Sigmoid colon (tissue), 7 donors: ENCODE measurements at places on chromosomes 7 and 10. TPM values are rescaled to one million over a fixed set of nuclear protein-coding genes. Genes with fewer than 3 reads are reported as not detected.
A peak's percentile ranks its signal among the peaks of the same experiment; 100 is the strongest.

GRCh38 chr7:148982654-148983199 is 45.6 kb downstream of the PDIA4 start:
- DNase-seq: no peak

- DNase-seq: no peak
Observed at GRCh38 chr10:35377050-35377728, 40.9 kb downstream of the CCNY start.

- peak; percentile 29 for DNase-seq
Observed at GRCh38 chr10:131264110-131264788, 47.3 kb downstream of the TCERG1L start.

GRCh38 chr10:58086144-58086762 is 181.4 kb downstream of the IPMK start:
- no peak for DNase-seq

DNA sequence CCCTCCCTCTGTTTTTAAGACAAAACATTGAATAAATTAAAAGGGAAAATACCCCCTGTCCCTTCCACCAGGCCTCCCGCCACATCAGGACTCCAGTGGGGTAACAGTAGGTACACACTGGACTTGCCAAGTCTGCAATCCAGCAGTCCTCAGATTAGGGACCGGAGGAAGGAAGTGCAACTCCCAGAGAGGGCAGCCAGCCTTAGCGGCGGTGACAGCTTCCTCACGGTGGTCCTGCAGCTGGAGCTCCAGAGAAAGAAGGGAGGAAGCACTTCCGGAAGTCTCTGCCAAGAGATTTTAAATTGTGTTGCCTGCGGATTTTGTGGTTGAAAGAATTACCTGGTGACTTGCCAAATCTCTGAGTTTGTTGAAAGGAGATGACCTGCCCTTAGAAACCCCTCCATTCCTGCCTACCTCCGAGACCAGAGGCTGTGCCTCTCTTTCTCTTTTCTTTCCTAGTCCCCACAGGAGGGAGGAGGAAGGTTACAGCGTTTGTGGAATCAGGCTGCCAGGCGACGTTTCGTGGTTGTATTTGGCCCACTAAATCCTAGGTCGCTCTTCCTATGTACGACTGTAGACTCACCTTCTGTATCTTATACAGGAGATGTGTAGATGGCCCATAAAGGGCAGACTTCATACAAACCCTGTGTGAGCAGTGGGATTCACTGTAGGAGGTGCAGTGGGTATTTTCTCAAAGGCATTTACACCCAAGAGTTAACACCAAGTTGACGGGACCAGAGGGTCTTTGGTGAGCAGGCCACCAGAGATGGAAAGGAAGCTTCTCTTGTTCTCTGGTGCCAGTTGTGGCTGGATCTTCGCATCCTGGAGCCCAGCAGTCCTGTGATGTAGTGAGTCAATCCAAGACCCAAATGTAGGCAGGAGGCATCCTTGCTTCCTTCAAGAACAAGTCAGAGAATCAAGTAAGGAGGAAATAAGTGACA is 77.9 kb downstream of the INSIG1 start:
- no peak for DNase-seq

The GPR158 gene
- total RNA-seq: 1.1 TPM

- peak; percentile 71 for DNase-seq
Observed at GRCh38 chr10:31947144-31947926, 18.7 kb upstream of the ARHGAP12 start.

DNA sequence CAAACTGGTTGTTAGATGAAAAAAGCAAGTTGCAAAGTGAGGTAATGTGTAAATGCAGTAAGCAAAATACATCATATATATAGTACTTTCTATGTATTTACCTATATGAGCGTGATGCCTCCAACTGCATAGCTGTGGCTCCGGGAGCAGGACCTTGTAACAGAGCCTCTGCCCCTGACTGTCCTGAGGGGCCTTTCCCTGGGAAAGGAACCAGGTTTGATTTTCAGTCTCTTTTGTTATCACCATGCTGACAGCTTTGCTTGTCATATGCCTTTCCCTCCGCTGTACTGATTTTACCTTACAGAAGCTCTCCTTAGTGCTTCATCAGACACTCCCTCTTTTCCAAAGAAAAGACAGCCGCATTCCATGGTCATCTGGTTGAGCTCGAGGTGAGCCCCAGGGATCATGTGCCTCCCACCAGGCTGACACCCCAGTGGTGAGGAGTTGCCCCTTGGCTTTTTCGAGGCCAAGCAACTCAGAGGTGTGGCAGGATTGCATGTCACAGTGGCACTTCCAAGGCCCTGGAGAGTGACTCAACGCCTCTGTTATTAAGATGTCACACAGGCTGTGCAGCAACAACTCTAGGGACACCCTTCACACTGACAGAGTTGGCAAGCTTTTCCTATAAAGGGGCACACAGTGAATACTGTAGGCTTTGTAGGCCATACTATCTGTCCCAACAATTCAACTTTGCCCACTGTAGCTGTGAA is 78.9 kb downstream of the ALOX5 start:
- no peak for DNase-seq

- no peak for DNase-seq
Observed at GRCh38 chr10:49081547-49082275, 33.6 kb downstream of the VSTM4 start.

GRCh38 chr10:91076991-91077548 is 143.4 kb upstream of the PCGF5 start:
- no peak for DNase-seq

- no peak for DNase-seq
Observed at GRCh38 chr7:73850781-73851207, 8.5 kb upstream of the METTL27 start.

DNA sequence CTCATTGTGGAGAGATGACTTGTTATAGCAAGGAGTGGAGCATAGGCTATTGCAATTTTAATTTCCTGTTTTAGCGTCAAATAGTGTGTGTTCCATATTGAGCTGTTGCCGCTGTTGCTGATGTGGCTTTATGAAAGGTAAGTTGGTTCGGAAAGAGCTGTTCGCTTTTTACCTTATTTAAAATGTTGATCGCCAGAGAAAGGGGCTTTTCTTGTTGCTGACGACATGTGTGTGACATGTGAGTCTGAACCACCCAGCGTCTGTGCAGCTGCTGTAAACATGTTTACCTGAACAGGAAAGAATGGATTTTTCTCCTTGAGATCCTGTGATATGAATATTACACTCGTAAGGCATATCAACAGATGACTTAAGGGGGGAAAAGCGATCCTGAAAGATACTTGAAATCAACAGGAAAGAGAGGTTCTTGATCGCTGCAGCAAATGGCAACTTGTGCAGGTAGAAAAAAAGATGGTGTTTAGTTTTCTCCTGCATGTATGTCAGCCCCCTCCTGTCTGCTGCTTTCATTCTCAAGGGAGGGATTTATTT is 2.5 kb downstream of the ZEB1 start:
- no peak for DNase-seq

DNA sequence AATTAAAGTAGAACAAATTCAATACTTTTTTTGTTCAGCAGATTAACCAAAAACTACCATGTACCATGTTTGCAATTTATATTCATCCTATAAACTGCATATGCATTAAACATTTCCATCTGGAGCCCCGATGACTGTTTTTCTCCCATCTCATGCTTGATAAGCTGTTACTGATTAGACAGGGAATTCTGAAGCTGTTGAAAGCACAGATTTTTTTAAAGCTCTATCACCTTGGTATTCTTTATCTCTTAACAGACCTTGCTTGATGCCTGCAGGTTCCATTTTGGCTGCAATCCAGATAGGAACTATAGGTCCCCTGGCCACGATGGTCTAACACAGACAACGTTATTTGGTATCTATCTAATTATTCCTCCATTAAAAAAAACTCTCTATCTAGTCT is 961.7 kb downstream of the CNTNAP2 start:
- DNase-seq: no peak

GRCh38 chr7:108158776-108159175 is 28.6 kb upstream of the LAMB4 start:
- DNase-seq: no peak

DNA sequence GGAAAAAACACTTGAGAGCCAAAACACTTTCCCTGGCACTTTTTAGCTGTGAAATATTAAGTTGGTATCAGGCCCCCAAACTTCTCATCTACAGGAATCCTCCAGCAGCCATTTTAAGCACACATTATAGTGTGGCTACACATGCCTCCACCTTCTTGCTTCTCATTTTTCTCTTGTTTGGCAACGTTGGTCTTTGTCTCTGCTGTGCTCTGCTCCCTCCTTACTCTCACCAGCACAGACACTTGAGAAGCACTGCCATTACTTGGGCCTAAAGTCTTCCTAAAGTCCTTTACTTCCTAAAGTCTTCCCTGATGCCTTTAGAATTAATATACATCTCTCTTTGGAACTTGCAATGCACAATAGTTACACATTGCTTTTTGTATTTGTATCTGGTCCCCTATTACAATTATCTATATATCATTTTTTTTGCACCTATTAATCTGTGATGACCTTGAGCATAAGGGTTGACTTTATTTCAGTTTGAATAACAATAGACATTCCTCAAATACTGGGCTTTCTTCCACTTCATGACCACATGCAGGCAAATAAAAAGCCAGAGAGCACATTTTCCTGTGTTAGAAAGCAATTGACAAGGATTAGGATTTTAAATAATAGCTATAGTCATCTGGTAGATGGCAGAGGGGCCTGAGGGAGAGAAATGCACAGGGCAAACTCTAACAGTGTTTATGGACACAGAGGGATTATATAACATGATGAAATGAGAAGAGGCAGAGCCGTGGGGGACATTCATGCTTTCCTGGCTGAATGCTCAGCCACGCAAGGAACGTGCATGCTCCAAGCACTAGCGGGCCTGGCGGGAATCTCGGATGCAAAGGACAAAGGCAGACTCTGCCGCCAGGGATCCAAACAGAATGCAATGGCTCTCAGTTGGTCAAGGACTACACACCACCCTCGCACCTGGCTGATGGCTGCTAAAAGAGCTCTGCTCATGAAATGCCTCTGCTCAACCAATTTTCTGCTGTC is 99.3 kb downstream of the CDC14C start:
- no peak for DNase-seq

DNA sequence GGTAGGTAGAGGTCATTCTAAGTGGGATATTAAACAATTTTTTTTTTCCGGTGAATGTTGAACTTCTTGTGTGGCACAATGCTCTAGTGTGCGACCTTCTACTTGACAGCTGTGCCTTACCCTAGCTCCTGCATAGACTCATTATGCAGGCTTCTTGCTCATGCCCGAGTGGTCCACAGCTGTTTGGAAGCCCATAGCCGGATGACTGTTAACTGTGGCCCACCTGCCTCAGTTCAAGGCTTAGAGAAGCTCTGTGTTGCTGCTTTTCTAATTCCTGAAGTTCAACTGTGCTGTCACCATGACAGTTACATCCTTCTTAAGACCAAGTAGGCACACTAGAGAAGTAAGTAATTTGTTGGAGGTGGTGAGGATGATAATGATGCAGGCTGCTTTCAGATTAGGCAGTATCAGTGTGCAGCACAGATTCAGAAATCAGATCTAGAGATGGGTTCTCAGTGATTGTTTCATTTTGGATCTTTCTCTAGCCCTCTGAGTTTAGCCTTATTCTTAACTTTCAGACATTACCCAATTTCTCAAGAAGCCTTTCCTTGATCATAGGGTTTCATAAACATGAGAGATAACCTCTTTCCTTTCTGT is 278.4 kb downstream of the PHF14 start:
- DNase-seq: no peak

The HEPACAM2 gene
- total RNA-seq: not detected

GRCh38 chr10:110032801-110033700 is 25.3 kb downstream of the ADD3 start:
- no peak for DNase-seq

- DNase-seq: no peak
Observed at GRCh38 chr10:90592638-90593302, 265.1 kb downstream of the HTR7 start.

DNA sequence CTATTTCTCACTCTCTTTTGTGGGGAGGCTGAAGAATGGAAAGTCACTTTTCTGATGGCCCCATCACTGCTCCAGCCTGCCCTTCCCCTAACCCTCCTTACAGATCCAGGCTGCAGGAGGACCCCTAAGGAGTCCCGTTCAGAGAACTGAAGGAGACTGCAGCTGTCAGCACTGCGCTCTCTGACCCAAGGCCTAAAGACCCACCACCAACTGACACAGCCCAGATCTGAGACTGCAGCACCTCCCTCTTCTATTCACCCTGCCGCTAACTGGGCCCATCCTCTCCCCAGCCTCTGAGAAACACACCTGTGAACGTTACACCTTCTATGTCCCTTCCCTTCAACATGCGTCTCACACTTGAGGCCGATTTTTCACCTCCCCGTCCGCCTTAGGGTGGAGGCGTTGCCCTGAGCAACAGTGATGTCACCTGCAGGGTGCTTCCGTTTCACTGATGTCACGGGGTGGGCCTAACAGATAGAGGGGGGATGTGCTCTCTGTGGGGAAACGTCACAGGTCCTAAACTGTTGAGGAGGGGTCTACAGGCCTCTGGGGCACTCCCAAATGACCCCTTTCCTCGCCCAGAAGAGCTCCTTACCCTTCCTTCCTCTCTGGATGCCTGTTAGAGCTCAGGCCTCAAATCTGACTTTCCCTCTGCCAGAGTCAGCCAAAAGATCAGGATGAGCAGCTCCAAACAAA is 5.1 kb downstream of the ITPRIP start:
- peak; percentile 73 for DNase-seq

DNA sequence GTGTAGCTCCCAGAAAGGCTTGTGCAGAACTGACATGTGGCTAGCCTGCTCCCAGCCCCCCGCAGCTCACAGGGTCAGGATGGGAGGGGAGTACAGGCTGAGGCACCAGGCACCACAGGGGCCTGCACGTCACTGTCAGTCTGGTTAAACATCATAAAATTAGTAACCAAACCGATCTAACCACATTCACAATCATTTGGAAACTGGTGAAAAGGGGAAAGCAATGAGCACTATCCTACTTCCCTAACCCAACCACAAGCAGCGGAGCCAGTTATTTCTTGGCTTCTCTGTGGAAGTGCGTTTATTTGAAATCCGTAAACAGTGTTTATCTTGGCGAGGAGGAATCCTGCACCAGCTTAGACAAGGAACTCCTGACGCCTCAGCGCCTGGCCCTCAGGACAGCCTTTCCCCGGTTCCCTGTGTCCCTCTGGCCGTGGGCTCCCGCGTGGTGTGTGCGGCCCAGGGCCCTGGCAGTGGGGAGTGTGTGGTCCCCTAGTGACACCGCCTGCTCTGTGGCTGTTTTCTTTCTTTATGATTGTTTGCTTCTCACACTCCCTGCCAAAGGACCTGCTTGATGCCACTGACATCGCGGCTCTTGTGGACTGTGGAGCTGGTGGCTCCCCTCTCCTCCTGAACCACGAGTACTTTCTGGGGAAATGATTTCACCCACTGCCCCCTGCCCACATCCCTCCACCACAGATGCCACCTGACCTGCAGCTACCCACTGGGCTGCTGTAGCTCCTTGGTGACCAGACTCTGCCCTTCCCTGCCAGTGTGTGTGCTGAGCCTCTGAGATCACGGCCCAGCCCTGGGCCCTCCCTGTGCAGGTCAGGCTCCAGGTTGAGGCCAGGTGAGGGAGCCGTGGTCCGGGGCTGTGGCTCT is 38.0 kb downstream of the INPP5A start:
- no peak for DNase-seq

The TFEC gene
- total RNA-seq: 4.3 TPM

GRCh38 chr10:34292194-34292565 is 522.9 kb downstream of the PARD3 start:
- no peak for DNase-seq

DNA sequence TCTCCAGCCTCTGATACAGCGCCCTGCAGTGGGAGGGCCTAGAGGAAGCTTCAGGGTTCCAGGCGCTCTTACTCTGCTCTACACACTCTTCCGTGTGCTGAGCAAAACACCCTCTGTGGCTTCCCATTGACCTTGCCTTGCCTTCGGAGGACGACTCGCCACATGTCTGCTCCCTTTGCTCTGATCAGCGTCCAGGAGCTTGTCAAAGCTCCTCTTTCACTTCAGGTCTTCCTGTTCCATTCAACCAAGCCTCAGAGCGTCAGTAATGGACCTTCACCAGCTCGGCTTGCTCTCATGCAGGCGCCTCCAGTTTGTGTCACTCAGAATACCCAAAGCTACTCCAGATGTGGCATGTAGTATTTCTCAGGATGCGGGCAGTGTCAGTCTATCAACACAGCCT is 173.9 kb downstream of the ARID5B start:
- DNase-seq: no peak
